ENCODE measurements at places on chromosomes 11 and 22.
A peak's percentile ranks its signal among the peaks of the same experiment; 100 is the strongest.

DNA sequence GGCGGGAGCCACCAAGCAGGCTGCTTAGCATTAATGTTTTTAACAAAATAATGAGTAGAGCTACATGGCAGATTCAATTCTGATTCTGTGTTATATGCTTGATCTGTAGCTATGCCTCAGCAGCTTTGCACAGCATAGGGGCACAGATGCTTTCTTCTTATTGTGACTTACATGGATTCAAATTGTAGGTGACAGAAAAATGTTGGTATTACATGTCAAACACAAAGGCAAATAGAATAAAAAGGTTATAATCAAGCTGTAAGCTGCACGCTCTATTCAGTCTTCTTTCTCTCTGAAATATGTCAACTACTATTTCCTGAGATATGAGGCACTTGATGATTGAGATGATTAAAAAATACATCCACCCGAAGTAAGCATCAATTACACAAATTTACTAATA is 1573.8 kb downstream of the FAM181B start:
- DNase-seq: no peak

GRCh38 chr11:210803-211180 is 3.3 kb downstream of the RIC8A start:
- DNase-seq: no peak

DNA sequence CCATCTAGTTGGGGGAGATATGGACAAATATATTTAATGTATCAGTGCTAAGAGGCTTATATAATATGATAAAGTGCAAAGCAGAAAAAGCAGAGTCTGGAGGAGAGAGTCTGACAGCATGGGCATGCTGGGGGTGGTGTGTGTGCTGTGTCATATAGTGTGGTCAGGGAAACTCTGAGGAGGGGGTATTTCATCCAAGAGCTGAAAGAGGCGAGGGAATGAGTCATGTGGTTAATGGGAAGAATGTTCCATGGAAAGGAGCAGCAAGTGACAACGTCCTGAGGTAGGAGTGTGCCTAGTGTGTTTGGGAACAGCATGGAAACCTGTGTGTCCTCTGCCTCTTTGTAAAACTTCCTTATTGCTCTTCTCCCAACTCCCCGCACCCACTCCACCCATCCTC is 38.0 kb downstream of the EIF3F start:
- no peak for DNase-seq

DNA sequence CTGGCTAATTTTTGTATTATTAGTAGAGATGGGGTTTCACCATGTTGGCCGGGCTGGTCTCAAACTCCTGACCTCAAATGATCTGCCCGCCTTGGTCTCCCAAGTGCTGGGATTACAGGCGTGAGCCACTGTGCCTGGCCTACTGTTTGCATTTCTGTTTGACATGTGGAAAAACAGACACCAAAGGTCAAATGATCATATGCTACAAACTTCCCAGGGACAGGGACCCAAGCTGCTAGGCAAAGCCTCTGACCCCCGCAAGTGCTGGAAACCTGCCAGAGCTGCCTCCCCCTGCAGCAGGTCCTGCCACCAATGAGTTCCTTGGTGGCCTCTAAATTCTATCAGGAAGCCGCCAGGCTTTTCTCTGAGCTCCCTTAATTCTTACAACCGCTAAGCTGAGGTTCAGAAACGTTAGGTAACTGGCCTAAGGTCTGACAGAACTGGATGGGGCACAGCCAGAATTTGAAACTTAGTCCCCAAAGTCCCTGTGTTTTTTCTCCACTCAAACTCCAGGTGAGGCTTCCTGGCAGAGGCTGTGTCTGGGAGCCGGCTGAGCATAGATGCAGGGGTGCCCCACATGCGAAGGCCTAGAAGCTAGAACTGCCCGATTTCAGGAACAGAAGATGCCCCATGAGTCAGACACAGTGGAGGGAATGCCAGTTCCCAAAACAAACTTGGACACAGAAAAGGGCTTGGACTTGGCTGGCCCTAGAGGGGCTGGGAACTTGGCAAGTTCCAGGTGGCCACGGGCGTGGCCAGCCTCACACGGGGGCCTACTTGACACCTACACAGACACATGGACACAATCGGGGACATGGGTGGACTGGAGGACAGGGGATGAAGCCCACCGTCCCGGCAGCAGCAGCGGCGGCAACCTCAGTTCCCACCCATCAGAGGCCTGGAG is 7.4 kb downstream of the CSNK1E start:
- no peak for DNase-seq

DNA sequence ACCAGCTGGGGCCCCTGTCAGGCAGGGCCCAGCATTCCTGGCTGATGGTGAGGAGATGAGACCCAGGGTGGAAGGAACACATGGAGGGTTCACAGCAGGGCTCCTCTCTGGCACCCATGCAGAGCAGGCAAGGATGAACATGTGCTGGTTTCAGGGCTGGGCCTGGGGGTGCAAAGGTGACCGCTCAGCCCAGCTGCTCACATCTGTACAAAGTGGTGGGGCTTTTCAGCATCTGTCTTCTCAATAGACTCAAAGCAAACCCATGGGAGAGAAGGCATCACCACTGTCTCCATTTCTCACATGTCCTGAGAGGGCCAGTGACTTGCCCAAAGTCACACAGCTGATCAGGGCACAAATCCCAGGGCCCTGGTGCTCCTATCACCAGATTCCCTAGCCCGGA is 27.3 kb upstream of the TCF20 start:
- no peak for DNase-seq

- no peak for DNase-seq
Observed at GRCh38 chr11:116215471-116216113, 557.2 kb downstream of the BUD13 start.

DNA sequence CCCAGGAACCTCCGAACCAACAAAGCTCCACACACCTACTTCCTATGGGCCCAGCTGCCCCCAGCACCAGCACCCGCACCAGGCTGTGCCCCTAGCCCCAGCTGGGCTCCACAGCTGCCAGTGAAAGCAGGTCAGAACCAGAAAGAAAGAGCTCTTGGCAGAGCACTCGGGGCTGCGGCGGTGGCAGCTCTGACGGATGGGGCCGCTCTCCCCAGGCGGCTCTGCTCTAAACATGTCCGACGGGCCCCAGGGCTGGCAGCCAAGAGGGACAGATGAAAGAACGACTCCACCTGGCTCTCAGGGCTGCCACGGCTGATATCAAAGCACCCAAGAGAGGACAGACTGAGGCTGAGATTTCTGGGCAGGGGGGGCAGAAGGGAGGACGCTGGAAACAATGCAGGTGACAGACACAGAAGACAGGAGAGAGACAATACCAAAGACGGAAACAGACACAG is 25.7 kb downstream of the LRFN4 start:
- no peak for DNase-seq

GRCh38 chr11:135075740-135076139 is 663.7 kb upstream of the B3GAT1 start:
- peak; percentile 79 for DNase-seq

DNA sequence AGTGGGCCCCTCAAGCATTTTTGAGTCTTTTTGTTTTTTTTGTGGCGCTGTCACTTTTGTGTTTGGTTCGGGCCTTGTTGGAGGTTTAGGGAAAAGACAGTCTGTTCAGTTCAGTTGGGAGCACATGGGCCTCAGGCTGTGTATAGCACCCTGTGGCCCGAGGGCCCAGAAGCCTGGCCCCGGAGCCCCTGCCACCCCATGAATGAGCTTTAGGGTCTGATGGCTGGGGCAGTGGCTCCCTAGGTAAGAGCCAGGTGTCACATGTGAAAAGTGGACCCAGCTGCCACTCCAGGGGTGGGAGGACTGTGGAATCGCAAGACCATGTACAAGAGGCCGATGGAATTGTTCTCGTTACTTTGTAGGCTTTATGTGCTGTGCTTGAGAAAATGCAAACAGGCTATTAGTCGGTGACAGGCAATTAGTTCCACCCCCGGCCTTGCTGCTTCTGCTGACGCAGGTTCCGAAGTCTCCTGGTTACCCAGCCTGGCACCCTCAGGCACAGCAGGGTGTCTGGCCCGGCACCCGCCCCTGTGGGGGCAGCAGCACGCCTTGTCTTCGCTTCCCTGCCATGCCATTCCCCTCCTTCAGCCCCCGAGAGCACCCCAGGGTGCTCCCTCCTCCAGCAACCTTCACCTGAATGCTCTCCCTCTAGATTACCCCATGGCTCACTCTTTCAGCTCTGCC is 38.2 kb upstream of the PARVG start:
- no peak for DNase-seq

GRCh38 chr22:24994070-24994763 is 41.7 kb downstream of the KIAA1671 start:
- DNase-seq: peak; percentile 62

DNA sequence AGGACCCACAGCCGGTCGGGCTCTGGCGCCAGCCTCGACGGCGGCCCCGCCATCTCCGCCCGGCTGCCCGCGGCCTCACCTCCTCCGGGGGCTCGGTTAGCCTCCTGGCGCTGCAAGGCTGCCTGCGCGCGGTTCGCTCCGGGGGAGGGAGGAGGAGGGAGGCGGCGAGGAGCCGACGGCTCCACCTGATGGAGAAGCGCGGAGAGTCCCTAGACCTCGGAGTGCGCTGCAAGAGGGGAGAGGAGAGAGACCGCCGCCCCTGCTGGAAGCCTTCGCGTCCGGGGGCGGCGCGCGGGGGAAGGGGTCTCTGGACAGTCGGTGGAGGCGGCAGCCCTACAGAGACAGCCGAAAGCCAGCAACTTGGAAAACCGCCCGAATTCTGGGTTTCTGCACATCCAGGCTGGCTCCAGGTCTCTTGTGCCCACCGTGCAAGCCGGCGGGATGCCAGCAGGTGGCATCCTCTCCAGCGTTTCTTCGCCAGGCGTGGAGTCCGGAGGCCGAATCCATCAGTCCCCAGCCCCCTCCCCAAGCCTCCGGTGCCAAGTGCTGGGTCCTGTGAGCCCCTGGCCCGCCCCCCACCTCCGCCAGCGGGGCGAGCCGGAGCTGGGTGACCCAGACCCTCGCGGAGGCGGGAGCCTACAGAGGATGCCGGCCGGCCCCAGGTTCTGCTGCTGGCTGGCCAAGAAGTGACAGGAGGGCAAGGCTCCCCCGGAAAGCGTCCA is 2.9 kb upstream of the KIRREL3 start:
- peak; percentile 3 for DNase-seq

GRCh38 chr11:114846416-114846791 is 168.1 kb downstream of the NXPE2 start:
- no peak for DNase-seq

- DNase-seq: no peak
Observed at GRCh38 chr11:353179-353873, 16.0 kb upstream of the B4GALNT4 start.

DNA sequence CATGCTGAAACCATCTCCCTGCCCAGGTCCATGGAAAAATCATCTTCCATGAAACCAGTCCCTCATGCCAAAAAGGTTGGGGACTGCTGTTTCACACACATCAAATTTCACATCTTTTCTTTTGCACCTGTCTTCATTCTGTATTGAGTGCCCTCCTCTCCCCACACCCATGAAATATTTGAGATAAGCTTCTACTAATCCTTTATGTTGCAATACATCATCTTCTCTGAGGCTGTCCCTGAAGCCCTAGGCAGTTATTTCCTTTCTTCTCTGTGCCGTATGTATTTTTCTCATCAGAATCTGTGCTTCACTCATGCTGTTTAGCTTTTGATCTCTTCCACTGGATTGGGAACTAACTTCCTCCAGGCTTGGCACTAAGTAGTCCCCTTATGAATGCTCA is 40.0 kb upstream of the RRM1 start:
- no peak for DNase-seq

DNA sequence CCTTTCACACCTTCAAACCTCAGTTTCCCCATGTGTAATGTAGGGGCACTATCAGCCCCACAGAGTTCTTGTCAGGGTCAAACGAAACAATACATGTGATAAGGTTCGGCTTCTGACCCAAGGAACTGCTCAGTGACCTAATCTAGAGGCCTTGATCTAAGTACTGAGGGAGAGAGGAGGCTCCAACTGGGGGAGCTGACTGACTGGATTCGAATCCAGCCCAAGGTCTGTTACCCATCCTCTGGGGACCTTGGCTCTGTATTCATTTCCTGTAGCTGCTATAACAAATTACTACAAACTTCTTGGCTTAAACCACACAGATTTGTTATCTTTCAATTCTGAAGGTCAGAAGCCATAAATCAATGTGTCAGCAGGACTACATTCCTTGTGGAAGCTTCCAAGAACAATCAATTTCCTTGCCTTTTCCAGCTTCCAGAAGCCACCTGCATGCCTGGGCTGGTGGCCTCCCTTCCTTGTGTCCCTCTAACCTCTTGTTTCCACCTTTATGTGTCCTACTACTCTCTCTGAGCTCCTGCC is 10.7 kb upstream of the ANAPC15 start:
- DNase-seq: no peak

GRCh38 chr11:78727816-78728215 is 153.2 kb upstream of the NARS2 start:
- no peak for DNase-seq

DNA sequence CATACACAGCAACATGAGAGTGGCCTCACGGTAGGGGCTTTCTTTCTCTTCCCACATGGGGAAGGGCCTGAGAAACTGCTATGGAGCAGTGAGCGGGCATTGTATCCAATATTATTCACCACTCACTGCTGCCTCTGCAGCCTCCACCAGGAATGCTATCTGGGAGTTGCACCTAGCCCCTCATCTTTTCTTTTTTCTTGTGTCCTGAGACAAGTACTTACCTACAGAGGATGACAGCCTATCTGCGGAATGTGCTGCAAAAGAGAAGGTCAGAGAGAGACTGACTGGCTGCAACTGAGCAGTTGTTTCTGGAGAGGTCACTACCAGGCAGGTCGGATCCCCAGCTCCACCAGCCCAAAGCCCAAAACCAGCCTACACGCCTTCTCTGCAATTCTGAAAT is 52.1 kb upstream of the HTATIP2 start:
- no peak for DNase-seq

DNA sequence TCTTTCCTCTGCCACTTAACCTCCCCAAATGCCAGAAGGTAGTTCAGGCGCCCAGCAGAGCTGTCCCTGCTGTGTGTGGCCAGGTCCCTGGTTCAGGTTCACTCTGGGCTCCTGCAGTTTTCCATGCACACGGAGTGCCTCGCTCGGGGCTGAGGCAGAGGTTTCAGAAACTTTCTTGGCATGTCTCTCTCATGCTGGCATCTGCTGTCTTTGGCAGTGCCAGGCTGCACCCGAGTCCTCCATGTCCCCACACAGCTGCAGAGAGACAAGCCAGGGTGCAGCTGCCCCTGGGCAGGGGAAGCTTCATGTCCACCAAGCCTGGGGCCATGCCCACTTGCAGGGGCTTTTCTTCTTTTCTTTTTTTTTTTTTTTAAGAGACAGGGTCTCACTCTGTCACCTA is 7.0 kb upstream of the NEFH start:
- no peak for DNase-seq

DNA sequence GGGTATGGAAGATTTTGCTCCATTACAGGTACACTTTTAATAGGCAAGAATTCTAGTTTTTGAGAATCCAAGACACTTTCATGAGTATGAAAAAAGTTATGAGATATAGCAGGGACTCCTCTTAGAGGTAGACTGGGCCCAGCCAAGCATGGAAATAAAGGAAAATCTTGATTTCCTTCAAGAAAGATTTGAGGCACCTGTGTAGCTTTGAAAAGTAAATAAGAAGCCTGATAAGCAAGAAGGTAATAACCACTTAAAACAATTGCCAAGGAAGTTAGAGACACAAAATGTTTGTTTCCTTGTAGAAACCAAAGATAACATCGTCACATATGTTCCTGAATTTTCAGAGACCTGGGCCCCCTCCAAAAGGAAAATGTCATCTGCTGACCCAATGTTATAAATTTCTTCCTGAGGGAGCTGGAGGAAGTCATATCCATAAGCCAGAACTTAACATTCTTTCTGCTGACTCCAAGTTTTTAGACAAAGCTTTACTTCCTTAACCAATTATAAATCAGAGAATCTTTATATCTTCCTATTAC is 314.5 kb upstream of the ANO3 start:
- DNase-seq: no peak
